CD4-positive, alpha-beta T cell treated with Interleukin-15 for 4 hours (primary cell): ENCODE measurements at places on chromosomes 12 and 14.

DNA sequence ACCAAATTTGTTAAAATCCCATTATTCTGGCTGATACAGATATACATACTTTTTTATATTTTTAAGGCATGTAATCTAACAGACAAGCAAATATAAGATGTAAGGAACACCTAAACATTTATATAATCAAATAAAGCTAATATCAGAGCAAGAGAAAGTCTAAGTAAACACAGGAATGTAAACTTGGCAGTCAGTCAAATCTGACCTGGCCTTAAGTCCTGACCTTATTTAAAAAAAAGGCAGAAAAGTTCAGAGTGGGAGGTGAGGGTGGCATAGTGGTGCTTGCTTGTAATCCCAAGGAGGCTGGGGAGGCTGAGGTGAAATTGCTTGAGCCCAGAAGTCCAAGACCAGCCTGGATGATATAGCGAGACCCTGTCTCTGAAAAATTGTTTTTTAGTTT lies 152.6 kb downstream of the DERA start:
- no peak for DNase-seq

DNA sequence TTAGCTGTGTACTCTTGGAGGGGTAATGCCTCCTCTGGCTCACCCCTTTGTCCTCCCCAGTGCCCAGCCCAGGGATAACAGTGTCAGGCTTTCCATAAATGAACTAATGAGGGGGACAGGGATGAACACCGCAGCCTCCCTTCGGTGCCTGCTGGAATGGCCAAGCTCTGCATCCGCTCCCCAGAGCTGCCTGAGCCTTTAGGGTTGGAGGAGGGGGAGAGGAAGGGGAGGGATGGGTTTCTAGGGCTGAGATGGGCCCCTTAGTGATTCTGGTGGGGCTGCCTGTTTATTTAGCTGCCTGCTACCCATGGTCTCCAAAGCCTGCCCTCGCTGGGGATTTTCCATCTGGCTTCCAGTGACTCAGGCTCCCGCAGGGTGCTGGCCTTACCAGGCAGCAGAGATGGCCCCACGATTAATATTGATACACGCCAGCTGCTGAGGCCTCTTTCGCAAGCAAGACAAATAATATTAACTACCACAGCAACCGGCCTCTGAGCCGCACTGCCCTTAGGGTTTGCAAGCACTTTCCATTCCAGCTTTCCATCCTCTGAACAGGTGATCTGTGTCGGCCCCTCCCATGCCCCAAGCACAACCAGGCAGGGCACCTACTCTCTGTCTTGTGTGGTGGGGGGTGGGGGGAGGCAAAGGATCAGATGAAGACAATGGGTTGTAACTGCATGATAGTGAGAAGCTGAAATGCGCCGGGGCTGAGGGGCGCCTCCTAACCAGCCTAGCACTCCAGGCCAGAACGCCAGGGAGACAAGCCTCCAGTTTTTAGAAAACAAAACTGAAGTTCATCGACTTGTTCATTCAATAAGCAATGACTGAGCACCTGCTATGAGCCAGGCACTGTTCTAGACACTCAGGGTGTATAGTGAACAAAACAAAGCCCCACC lies 56.7 kb downstream of the C14orf132 start:
- DNase-seq: no peak

GRCh38 chr14:99377951-99378350 lies 102.7 kb downstream of the SETD3 start:
- DNase-seq: no peak

- DNase-seq: no peak
Measured at GRCh38 chr12:113643177-113643974, 171.7 kb upstream of the LHX5 start.

DNA sequence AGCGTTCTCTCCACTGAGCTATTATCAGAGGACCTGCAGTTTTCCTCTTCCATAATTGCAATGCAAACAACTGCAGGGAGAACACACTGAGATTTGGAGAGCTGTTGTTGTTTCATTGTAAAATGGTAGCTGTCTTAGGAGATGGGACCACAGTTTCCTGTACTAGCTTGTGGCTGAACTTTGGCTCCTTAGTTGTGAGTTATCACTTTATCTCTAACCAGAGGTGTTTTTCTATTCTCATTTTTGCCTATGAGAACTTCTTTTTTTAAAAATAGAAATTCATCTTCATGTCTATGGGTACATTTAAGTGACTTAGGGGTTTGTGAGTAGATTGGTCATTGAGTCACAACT lies 216.5 kb downstream of the SLC38A4 start:
- peak; percentile 9 for DNase-seq

DNA sequence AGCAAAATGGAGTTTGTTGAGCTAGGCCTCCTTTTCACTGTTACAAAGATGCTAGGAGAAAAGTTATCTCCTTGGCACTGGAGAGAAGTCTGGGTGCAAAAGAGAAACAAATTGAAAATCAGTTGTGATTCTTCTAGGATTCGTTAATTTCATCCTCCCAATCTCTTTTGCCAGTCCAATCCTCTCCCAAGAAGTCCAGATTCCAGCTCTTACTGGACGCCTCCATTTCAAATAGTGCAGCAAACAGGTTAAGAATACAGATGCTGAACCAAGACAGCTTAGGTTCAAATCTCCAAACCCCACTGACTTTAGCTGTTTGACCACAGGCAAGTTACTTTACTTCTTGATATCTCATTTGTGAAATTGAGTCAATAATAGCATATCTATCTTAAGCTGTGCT lies 34.0 kb upstream of the CAPRIN2 start:
- no peak for DNase-seq

DNA sequence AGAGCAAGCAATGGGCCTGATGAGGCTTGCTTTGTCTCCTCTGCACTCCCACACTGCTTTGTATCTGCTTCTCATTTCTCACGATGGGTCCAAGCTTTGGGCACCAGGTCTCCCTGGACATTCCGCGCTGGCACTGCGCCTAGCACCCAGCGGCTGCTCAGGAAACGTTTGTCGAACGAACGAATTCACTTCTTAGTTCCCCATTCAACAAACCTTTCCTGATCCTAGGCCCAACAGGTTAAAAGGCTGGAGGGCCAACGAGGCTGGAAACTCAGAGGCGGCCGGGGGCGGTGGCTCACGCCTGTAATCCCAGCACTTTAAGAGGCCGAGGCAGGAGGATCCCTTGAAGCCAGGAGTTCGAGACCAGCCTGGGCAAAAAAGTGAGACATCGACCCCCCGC lies 1.0 kb upstream of the GLRX5 start:
- no peak for DNase-seq

DNA sequence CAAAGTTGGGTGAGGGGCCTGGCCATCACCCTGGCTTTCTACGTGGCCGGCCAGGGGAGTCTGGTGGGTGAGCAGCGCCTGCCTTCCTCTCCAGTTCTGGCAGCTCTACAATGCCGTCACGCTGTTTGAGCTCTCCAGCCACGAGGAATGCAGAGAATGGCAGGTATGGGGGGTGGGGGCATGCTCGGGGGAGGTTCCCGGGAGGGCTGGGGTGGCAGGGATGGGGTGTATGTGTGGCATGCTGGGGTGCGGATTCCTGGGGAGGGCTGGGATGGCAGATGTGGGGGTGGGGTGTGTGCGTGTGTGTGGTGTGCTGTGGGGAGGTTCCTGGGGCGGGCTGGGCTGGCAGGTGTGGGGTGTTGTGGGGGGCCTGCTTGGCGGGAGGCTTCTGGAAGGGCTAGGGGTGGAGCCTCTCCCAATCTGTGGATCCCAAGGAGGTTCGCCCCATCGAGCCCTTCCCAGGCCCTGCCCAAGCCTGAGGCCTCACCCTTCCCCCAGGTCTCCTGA lies 18.5 kb downstream of the RHOF start:
- DNase-seq: no peak

GRCh38 chr14:63362389-63362819 lies 43.7 kb upstream of the GPHB5 start:
- no peak for DNase-seq

- no peak for DNase-seq
Measured at GRCh38 chr12:129854591-129854990, 49.2 kb downstream of the TMEM132D start.

DNA sequence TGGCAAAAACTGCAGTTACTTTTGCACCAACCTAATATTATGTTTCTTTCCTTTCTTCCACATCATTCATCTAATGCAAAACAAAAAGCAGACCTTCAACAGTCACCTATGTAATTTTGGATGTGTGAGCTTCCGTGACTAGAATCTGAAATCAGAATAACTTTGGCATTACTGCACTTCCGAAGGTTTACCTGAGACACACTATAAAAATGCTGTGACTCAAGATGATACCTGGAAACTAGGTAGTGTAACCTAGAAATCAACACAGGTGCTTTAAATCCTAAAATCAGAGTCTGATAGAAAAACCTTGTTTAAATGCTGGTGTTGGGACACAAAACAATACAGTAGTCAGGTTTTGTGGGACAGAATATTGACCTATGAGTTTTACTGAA lies 2.2 kb downstream of the BTBD7 start:
- DNase-seq: no peak

DNA sequence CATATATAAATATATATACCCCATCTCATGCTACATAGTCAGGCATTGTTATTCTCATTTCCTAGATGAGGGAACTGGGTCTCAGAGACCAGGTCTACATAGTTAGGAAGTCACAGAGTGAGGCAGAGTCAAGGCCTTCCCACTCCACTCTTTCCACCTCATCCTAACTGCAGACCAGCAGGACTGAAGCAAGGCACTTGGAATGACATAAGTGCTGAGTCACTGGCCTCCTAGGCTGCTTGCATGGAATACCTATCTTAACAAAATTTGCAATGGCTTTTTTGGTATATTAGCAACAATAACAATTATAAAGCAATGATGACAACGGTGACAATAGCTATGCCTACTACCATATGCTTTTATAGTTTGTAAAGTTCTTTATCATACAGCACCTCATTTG lies 5.4 kb upstream of the ANO4 start:
- no peak for DNase-seq

DNA sequence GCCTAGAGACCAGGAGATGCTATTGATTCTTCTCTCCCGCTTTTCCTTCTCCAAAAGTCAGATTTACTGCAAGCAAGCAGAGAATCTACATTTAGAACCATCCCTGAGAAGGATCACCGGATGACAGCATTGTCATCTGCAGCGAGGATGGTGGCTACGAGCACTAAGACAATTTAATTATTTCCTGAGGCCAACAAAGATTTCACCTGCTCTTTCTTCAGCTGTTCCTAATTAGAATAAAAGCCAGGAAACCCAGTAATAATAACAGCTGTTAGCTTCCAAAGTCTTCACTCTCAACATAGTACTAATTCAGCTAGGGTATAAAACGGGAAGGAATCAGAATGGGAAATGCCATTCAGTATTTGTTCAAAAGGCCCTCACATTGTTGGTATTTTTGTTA lies 53.3 kb downstream of the TMTC1 start:
- DNase-seq: no peak

DNA sequence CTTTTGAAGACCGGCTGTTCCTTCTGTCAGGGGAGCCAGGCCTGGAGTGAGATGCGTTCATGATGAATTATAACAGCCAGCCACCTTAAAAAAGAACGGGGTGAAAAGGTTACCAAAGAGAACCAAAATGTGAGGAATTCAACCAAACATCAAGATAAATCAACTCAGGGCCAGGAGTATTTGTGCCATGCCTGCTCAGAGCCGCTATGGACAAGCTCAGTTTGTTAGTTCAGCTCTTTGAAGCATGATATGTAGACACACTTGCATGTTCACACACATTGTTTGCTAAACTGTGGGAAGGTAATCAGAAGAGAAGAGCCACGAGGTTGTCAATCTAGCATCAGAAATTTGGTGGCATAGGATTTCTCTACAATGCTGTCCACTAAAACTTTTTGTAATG lies 367.4 kb upstream of the TBX3 start:
- DNase-seq: no peak

GRCh38 chr12:46921048-46921763 lies 95.4 kb upstream of the SLC38A4 start:
- DNase-seq: no peak

GRCh38 chr14:67413806-67414769 lies 2.1 kb upstream of the PLEK2 start:
- peak; percentile 31 for DNase-seq

GRCh38 chr12:132474237-132474741 lies 15.7 kb upstream of the FBRSL1 start:
- DNase-seq: no peak

DNA sequence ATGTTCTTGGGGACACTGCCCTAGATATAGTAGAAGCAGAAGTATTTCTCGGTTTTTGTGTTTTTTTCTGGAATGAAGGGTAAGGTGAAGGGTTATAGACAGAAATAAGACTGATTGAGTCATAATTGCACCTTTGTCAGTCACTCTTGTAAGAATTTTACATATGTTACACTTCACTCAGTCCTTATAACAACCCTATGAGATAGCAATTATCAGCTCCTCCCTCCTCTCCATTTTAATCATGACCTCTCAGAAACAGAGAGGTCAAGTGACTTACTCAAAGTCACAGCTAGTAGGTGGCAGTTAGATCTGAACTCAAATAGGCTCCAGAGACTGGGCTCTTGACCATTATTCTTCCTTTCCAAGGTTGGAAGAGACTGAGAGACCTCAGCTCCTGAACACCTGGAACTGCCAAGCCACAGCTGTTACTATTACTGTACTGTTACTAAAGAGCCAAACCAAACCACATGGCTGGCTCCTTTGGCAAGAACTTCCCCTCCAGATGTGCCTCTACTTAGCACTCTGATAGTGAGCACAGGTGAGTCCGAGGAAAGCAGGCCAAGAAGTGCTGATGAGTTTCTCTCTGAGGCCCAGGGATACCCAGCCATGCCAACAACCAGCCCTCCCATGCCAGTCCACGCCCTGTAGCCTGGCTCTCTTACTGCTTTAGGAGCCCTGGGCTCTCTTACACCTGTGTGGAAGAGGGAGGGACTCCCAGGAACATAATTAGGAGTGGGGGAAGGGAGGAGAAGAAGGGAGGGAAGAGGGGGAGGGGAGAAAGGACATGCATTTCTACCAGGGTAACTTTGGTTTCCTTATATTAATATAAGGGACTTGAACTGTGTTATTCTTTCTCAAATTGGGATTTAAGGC lies 121.3 kb downstream of the CRADD start:
- DNase-seq: no peak

DNA sequence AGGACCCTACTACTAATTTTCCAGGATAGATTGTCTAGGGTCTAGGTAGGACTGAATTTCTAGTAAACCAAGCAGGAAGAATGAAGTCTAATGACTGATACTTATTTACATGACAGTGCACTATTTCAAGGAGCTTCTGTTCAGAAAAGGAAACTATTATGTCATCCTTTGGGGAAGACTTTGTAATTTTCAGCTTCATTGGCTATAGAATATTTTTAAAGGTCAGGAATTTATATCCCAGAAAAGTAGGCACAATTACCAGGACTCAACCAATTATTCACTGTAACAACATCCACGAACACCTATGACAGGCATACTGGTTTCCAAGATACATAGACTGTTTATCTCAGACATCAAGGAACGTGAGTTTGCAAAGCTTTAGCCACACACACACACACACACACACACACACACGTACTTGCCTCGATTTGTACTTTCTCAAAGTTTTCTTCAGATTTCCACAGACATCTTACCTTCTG lies 23.2 kb downstream of the OR6S1 start:
- no peak for DNase-seq

DNA sequence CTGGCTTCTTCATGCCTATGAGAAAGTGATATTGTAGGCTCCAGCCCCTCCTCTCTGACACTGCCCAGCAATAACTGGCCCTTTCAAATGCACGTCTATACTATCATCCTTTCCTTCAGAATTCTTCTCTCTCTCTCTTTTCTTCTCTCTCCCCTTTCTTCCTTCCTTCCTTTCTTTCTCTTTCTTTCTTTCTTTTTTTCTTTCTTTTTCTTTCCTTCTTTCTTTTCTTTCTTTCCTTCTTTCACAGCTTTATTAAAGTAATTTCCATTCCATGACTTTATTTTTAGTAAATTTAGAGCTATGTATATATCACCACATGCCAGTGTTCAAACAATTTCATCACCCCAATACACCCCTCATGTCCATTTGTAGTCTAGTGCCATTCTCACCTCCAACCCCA lies 302.1 kb downstream of the RPAP3 start:
- DNase-seq: no peak
